Kidney epithelial cell (primary cell): ENCODE measurements at places on chromosomes 7 and 10. TPM values are rescaled to one million over a fixed set of nuclear protein-coding genes. Genes with fewer than 3 reads are reported as not detected.

DNA sequence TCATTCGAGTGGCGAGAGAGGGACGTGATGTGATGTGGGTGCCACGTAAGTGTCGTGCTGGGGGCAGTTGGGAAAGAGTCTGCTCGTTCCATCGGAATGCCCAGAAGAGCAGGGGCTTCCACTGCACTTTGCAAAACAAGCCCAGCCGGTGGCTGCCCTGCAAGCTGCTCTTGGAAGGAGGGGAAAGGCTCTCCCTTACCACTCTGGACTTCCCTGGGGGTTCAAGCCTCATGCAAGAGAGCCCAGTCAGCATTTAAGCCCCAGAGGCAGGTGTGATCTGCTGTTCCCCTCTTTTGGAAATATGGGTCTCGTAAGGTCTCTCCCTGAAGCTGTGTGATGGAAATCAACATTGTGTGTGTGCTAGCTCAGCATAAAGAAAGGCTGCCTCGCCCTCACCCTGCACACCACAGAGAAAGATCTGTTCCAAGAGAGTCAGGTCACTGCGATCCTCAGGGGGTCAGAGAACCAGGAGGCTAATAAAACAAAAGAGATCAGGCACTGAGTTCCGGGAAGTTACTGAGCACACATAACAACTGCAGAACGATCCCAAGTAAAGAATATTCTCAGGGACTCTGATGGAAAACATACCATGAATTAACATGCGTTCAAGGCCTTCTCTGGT, 212.5 kb downstream of the ADAM12 start:
- DNase-seq, result no peak

DNA sequence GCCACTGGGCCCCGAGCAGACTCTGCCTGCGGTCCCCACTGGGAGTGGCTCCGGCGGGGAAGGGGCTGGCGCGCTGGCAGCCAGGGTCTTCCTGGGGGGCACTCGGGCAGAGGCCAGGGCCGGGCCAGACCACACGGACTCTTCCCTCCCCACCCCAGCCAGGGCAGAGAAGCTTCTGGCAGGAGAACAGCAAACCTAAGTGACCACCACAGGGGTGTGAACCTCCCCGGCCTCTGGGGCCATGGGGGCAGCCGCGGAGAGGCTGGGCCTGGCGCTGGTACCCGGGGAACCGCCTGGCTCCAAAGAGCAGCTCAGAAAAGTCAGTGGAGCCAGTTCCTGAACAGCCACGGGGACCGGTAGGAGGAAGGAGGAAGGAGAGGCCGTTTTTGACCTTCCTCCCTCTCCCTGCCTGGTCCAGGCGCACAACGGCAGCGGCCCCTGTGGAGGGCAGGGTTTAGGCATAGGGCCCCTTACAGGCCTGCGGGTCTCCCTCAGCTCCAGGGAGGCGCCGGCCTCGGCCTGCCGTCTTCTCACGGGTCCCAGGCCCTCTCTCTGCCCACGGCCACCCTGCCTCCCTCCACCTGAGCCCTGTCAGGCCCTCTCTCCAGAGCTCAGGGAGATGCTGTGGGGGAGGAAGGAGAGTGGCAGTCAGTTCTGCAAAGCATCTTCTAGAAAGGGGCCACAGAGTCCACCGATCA, 51.8 kb downstream of the TMEM209 start:
- no peak for DNase-seq

DNA sequence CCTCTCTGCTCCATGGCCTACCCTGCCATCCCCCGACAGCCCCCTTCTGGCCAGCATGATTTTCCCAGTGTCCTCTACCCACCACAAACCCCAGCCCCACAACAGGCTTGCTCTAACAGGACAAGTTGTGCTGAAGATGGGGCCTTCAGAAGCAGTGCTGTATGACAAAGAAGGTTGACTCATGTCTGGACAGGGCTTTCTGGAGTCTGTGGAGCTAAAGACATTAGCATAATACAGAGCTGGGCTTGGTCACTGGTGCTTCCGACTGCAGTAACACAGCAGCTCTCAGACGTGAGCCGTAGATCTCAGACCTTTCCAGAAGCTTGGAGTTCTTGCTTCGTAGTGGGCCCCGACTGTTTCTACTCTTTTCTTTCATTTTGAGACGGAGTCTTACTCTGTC, 100.5 kb downstream of the GTF2IRD1 start:
- DNase-seq, result no peak

DNA sequence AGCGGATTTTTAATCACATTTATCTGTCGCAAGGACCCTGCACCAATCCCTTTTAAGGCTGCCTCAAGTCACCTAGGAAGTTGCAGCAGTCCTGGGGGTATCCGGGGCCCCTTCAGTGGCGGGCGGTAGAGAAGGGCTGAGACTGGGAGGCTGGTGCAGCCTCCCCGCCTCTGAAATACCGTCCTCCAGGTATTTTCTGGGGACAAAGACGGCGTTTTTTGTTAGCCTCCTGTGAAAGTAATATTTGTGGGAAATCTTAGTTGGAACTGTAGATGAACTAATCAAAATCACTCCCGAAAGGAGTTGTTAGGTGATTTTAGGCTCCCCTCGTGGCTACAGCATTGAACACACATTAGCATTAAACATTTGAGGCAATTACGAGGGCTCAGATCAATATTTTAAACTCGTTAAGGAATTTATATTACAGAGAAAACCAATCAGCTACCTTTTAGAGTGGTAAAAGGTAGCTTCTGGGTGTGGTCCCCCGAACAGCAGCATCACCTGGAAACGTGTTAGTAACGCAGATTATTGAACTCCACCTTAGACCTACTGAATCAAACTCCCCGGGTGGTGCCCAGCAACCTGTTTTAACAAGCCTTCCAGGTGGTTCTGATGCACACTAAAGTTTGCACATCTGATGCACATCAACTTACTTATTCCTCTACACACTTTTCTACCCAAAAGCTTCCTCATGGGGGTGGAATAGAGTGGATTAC, 530 bp upstream of the ANXA7 start:
- DNase-seq, result no peak

DNA sequence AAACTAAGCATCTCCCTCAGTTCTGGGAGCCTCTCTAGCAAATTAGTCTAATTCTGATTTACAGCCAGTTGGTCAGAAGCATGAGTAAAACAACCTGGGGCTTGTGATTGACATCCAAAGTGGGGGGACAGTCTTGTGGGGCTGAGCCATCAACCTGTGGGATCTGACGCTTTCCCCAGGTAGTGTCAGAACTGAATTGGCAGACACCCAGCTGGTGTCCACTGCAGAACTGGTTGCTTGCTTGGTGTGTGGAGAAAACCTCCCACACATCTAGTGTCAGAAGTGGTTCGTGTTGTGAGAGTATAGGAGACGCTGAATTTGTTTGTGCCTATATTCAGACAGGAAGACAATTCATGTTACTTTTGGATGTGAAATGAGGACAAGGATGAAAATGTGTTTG, 92.2 kb upstream of the PDCD4 start:
- DNase-seq, result no peak

- DNase-seq, result no peak
Measured at GRCh38 chr7:80838643-80839042, 80.2 kb downstream of the SEMA3C start.

GRCh38 chr10:132420469-132420980, 23.5 kb downstream of the PWWP2B start:
- DNase-seq, result no peak

DNA sequence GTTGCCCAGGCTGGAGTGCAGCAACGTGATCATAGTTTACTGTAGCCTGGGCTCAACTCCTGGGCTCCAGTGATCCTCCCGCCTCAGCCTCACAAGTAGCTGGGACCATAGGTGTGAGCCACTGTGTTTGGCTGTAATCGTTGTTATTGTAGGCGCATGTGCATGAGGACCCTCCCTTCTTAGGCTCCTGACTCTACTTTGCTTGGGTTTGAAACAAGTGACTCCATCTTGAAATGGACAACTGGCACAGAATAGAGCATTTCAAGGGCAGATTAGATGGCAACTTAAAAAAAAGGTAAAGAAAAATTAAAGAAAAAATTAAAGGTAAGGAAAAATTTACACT, 15.4 kb upstream of the GIMAP8 start:
- DNase-seq, result no peak

- no peak for DNase-seq
Measured at GRCh38 chr7:113013761-113014449, 72.7 kb downstream of the GPR85 start.

DNA sequence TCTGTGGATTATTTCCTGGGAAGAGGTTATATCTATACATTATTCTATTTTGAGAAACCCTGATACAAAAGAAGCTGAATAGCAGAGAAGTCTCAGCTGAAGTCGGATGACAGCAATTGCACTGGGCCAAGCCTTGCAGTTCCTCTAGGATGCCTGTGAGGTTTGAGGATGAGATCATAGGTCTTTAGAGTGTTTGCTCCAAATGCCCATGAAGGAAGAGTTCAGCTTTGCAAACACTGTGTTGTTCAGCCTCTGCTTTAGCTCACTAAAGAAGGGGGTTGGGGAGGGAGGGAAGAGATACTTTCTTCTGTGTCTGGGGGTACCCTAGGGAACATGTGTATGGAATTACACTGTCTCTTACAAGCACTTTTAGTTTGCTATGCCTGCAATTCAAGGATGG, 282.5 kb upstream of the NRP1 start:
- DNase-seq, result no peak

DNA sequence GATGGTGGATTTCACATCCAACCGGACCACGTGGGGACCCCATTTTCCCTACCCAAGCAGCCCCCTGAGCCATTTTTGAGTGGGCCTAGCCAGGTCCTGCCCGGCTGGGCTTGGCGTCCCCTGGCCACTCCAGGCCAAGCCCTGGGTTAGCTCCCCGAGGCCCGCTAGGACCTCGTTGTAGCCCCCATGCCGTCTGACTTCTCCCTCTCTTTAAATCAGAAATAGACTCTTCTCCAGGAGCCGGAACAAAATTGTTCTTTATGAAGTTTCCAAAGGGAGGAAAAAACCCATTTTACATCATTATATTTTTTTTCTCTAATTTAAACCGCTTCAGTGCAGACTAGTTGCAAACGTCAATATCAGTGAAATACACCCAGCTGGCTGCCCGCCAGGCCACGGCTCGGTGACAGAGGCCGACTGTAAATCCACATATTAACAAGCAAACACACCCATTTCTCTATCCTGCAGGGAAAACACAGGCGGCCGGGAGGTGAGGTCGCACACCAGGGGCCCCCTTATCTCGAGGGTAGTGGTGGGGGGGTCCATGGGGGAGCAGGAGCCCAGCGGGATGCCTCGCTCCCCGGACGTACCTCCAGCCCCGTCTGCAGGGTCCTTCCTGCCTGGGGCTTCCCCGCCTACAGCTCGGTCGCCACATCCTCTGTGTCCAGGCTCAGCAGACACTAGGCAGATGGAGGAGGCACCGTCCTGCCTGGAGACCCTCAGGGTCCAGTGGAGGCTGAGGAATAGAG, 72.7 kb downstream of the ELFN1 start:
- DNase-seq, result no peak

GRCh38 chr10:98135222-98135899, 904 bp downstream of the R3HCC1L start:
- DNase-seq, result no peak

- no peak for DNase-seq
Measured at GRCh38 chr7:36103837-36104561, 49.1 kb upstream of the EEPD1 start.

DNA sequence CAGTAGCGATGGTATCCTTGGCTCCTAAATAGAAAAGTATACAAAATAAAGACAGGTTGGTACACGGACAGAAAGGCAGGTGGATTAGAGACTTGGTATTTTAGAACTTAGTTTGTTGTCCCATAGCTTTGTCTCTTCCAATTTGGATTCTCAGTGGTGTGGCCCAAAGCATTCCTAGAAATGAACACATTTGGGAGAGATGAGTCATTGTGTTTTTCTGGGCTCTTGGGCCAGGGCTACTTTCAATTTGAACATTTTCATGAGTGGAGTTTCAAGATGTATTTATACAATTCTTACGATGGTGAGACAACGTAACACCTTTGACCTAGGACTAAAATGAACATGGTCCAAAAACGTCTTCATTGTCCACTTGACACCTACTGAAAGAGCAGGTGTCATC, 225.1 kb upstream of the YAE1 start:
- DNase-seq, result no peak

DNA sequence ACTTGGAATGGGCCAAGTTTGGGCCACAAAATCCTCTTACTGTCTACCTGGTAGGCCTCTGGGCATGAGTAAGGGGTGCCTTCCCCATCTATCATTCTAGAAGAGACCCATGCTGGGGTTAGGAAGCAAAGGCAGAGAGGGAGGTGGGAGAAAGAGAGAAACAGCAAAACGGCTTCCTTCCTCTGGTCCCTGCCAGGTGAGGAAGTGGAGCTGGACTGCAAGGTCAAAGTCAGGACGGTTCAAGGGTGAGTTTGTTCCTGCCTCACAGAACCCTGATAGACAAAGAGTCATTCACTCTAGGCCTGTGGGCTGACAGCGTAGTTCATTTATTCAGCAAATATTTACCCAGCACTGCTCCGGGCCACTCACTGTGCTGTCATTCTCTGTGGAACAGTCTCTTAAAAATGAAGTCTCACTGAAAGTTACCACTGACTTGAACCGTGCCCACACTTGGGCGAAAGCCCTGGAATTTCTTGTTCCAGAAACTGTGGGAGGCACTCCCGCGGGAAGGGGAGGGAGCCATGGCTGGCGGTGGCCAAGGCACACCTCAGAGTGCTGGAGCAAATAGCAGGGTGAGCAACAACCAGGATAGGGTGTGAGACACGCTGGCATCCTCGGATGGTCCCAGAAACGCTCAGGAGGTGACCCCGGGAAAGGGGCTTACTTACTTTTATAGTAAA, 26.2 kb upstream of the ECHDC3 start:
- DNase-seq, result no peak

DNA sequence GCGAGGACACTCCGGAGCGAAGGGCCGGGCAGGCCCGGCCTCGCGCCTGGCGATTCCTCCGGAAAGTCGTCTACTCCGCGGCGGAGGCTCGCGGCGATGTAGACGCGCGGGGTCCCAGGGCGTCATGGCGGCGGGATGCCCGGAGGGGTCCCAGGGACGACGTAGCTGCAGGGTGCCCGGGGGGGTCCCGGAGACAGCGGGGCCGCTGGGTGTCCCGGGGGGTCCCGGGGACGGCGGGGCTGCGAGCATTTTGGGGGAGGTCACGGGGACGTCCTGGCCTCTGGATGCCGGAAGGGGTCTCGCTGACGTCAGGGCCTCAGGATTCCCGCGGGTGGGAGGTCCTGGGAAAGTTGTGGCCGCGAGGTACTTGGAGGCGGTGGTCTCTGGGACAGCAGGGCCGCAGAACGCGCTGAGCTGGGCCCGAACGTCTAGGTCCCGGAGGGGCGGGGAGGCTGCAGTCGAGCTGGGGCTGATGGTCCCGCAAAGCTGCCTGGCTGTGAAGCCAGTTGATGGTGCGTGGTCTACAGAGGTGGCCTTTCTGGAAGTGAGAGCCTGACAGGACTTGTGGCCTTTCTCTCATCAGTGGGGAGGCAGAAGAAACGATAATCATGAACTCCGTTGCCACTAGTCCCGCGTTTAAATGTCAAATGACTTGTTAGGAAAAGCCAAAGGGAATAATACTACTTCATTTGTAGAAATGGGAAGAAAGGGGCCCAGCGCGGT, 637 bp downstream of the HSPA14 start:
- DNase-seq, result no peak

EN2 gene
- total RNA-seq, result 0.07 and 0.17 TPM in 2 replicates

AKR1C3 gene
- 0.68 and 1.2 TPM in 2 replicates for total RNA-seq

WNT8B gene
- total RNA-seq, result 0.07 TPM in 1 of 2 replicates, not detected in the other

ELAPOR2 gene
- 5.3 and 15.4 TPM in 2 replicates for total RNA-seq

HECW1 gene
- total RNA-seq, result 0.46 and 0.82 TPM in 2 replicates

REPIN1 gene
- total RNA-seq, result 144 and 150 TPM in 2 replicates
